Central memory CD8-positive, alpha-beta T cell (primary cell): ENCODE measurements at places on chromosomes 3 and 15.

DNA sequence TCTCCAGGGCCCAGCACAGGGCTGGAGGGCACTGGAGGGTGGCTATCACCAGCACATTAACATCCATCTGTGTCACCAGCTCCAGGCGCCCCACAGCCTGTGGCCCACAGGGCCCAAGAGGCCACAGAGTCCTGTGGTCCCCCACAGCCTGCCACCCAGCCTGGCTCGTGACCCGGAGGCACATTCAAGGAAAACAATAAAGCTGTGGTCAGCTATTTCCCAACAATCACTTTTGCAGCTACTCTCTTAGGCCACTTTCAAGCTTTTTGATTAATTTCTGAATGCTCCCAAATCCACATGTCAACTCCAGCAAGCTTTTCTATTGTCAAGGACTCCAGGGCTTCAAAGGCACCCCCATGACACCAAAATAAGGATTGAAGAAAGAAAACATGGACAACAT is 16.7 kb downstream of the IDH2 start:
- H3K4me3 ChIP-seq: no peak overlapping the region
- DNase-seq: no peak
- H3K36me3 ChIP-seq: peaks cover 52% of the 10 kb centered on the region

GRCh38 chr3:150912501-150912900 is 7.3 kb upstream of the MINDY4B start:
- H3K4me3 ChIP-seq: no peak overlapping the region
- H3K36me3 ChIP-seq: no peaks in the 10 kb centered on the region
- no peaks in the 10 kb centered on the region for H3K4me1 ChIP-seq
- H3K27ac ChIP-seq: no peak overlapping the region

DNA sequence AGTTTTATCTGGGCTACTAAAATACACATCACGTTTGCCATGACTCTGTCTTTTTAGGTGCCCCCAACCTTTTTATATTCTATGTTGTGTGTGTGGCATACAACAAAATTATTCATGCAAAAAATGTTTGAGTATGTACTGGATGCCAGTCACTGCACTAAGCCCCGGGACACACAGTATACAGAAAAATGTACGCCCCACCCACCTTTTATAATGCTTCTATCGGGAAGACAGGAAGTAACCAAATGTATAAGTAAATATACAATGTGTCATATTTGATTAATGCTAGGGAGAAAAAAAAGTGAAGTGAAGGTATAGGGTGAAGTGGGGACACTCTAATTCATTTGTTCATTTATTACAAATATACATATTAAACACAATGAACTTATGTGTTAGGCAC is 503.4 kb upstream of the MDFIC2 start:
- no peak overlapping the region for H3K4me3 ChIP-seq
- DNase-seq: no peak
- H3K4me1 ChIP-seq: no peaks in the 10 kb centered on the region
- H3K27me3 ChIP-seq: peaks cover 48% of the 10 kb centered on the region
- no peak overlapping the region for H3K27ac ChIP-seq

DNA sequence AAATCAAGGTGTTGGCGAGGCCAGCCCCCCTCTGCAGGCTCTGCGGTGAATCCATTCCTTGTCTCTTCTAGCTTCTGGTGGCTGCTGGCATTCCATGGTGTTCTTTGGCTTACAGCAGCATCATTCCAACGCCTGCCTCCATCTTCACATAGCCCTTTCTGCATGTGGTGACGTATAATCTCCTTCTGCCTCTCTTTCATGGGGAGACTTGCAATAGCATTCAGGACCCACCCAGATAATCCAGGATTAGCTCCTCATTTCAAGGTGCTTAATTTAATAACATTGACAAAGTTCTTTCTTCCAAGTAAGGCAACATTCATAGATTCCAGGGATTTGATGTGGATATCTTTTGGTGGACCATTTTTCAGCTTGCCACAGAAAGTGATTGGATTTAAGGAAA is 35.8 kb downstream of the ISG20 start:
- DNase-seq: no peak
- H3K36me3 ChIP-seq: no peaks in the 10 kb centered on the region
- H3K4me3 ChIP-seq: no peak overlapping the region
- H3K4me1 ChIP-seq: no peaks in the 10 kb centered on the region
- H3K27ac ChIP-seq: no peak overlapping the region

DNA sequence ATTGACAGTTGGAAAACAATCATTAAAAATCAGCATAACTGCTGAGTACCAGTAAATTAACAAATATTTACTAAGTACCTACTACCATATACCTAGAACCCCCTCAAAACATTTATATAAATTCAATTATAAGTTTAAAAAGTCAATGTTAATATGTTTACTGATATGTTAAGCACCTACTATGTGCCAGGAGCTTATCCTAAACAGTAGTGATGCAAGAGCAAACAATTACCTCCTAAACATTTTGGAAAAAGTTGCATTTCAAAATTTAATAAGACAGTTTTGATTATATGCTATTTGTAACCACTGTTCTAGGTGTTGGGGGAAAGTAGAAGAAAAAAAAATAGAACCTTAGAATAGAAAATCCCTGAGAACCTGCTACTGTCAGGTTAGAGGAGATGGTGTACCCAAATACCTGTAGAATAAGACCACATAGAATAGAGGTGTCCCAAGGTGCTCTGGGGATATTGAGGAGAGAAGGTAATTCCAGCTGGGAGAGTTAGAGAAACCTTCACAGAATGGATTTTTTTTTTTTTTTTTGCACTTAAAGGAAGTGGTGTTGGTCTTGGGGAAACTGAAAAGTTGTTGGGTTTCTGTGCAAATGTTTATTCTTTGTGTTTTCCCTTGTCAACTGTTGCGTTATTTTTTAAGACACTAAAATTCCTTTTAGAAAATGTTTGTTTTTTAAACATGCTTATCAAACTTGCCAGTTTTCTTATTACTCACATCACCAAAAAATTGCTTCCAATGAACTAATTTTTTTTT is 16.0 kb downstream of the SNRK start:
- H3K4me3 ChIP-seq: peak overlapping the region; percentile 53
- peaks cover 46% of the 10 kb centered on the region for H3K36me3 ChIP-seq
- peak overlapping the region; percentile 70 for H3K27ac ChIP-seq
- peaks cover 54% of the 10 kb centered on the region for H3K4me1 ChIP-seq
- no peak for DNase-seq

GRCh38 chr3:190224863-190225692 is 97.2 kb downstream of the CLDN1 start:
- H3K36me3 ChIP-seq: no peaks in the 10 kb centered on the region
- no peak for DNase-seq
- no peak overlapping the region for H3K4me3 ChIP-seq
- H3K4me1 ChIP-seq: no peaks in the 10 kb centered on the region

DNA sequence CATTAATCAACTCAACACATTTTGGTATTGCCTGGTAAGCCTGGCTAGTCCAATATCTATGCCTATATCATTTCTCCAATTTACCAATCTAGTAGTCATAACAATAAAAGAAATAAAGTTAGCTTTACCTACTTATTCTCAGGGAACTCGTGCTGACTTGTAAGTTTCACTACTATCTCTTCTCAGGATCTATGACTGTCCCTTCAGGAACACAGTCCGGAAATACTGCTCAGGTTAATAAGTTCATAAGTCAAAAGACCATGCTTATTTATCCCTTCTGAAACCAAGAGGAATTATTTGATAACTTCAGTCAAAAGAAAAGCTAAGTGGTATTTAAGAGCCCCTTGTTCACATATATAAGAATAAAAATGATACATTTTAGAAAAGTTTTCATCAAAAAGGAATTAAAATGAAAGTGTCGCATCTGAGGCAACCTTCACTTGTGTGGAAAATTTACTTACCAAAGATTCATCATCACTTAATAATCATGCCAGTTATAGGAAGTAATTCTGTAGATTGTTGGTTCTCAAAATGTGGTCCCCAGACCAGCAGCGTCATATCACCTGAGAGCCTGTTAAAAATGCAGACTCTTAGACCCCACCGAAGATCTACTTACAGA is 15.5 kb upstream of the THRB start:
- no peak for DNase-seq
- no peaks in the 10 kb centered on the region for H3K27me3 ChIP-seq
- no peaks in the 10 kb centered on the region for H3K4me1 ChIP-seq
- no peaks in the 10 kb centered on the region for H3K36me3 ChIP-seq
- H3K4me3 ChIP-seq: no peak overlapping the region
- no peak overlapping the region for H3K27ac ChIP-seq

DNA sequence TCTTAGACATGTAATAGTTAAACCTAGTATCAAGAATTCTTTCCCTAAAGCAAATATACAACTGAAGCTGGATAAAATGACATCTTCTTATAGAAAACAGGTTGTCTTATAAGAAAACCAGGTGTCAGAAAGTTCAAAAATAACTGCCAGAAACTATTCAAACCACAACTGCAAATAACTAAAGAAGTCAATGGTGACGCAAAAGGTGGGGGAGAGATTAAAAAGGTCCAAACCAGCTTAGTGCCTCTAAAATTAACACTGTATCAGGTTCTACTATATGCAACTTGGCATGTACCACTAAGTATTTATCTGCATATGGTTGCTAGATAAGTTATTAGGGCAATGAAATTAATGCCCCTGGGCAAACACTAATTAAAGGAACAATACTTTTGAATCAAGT is 136.8 kb downstream of the TBL1XR1 start:
- H3K27me3 ChIP-seq: no peaks in the 10 kb centered on the region
- no peak overlapping the region for H3K27ac ChIP-seq
- no peak for DNase-seq

GRCh38 chr3:116264546-116265319 is 180.6 kb downstream of the LSAMP start:
- no peaks in the 10 kb centered on the region for H3K4me1 ChIP-seq
- H3K4me3 ChIP-seq: no peak overlapping the region
- no peaks in the 10 kb centered on the region for H3K27me3 ChIP-seq
- peaks cover 1% of the 10 kb centered on the region for H3K36me3 ChIP-seq
- H3K27ac ChIP-seq: no peak overlapping the region
- DNase-seq: no peak
